ENCODE measurements at places on chromosomes 6 and 20.

- DNase-seq, result peak; percentile 46
These were observed 6.7 kb downstream of the MTCH1 start for GRCh38 chr6:36979347-36979742.

GRCh38 chr20:49288784-49289696 lies 11.2 kb upstream of the ZNFX1 start:
- DNase-seq, result no peak

- DNase-seq, result no peak
These were observed 10.3 kb downstream of the LCA5 start for GRCh38 chr6:79526897-79527296.

DNA sequence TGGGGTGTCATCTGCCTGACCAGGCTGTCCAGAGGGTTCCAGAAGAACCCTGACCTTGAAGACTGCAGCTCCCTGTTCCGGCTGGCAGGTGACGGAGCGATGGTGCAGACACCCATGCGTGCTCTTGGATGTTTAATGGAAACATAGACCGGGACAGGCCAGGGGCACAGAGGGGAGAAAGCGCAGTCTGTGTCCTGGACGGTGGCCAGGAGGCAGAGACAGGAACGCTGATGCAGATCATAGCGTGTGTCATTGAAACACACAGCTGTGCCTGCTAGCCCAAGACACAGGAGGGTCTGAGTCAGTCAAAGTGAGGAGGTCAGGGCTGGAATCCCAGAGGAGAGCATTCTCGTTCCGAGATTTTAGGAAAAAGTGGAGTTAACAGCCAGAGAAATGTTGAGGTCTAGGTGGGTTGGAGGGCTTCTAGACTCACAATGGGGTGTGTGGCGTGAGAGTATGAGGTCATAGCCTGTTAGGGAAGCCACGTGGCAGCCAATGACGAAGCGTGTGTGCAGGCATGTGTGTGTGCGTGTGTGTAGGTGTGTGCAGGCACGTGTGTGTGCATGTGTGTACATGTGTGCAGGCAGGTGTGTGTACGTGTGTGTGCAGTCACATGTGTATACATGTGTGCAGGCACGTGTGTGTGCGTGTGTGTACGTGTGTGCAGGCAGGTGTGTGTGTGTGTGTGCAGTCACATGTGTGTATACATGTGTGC lies 167.0 kb downstream of the ERMARD start:
- no peak for DNase-seq

DNA sequence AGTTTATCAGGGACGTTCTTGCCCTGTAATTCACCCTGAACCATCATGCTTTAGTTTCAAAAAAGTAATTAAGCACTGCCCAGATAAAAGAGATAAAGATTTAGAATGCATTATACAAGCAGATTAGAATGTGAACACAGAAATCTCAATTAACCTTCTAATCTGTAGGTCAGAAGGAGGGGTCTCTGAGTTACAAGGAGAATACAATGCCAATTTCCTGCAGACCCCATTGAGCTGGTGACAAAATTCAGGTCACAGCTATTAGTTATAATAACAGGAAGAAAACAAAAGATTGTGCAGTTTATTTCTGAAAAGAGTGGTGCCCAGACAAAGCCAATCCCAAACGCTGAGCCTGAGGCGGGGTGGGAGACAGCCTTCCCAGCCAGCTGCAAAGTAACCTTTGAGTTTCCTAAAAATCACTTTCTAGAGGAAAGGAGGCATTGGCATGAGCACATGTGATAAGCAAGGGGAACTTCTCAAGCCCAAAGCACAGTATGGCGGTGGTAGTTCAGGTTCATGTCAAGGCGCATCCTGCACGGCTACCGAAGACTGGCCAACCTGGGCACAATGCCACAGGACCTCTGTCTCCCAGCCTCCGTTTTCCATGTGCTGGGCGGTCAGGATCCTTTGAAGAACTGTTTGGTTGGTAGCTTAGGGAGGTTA lies 192.5 kb downstream of the TTLL2 start:
- no peak for DNase-seq

DNA sequence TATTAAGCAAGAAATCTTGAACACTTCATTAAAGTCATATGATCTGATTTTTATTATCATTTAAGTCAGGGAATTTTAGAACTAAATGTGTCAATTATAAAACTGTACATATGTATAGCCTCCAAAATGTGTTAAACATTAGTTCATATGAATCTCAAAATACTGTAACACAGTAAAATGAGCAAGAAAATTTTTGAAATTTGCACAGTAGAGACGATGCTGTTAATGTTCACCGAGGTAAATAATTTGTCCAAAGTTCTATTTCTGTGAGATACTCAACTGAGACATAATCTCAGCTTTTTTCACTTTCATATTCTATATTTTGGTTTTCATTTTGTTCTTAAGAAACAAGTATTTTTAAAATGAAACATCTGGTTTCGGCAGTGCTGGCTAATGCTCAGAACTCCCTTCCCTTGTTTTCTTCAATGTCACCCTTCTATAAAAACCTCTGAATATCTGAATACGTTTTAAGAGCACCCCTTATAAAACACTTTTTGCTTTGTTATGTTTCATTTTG lies 353.1 kb downstream of the LAMA2 start:
- no peak for DNase-seq

GRCh38 chr6:29628419-29629281 lies 4.3 kb downstream of the GABBR1 start:
- peak; percentile 48 for DNase-seq

DNA sequence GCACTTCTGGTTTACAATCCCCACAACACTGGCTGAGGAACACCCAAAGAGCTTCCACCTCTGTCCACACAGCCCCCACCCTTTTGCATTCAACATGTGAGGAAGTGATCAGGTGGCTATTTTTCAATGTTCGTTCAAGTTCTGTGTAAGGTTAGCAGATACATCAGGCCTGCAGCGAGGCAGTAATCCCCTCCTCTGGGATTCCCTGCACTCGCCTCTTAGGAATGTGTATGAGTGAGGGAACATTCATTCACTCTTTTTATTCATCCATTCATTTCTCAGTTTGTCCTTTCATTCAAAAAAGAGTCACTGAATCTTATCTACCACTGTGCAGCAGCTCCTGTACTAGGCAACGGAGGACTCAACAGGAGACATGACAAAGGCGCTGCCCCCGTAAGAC lies 236.4 kb upstream of the PRDM1 start:
- no peak for DNase-seq

DNA sequence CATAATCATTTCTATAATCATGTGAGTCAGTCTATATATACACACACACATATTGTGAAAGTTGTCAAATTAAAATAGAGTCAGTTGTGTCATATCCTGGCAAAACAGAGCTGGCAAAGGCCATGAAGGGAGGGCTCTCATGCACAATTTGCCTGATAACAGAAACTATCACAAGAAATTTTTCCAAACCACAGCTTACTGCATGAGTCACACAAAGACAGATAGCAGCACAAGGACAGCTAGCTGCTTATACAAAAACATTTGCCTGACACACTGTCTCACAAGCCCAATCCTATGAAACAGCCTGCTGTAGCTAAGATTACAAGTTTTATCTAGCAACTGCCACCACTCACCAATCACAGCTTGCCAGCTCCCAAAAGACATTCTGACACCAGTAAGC lies 848.5 kb upstream of the MAN1A1 start:
- DNase-seq, result no peak

DNA sequence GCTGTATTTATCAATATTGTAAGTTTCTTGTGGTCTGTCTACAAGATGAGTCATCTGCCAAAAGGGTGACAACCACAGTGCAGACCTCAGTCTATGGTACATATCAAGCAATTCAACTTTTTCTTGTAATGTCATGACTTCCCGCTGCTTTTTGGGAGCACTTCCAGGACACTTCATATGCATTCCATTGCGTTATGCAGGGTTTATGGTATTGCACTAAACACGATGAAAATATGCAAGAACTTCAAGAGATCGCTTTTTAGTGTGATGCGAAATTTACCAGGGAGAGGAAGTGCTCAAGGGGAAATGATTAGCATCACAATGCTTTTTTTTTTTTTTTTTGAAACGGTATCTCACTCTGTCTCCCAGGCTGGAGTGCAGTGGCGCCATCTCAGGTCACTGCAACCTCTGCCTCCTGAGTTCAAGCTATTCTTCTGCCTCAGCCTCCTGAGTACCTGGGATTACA lies 166.5 kb downstream of the TFAP2A start:
- no peak for DNase-seq

DNA sequence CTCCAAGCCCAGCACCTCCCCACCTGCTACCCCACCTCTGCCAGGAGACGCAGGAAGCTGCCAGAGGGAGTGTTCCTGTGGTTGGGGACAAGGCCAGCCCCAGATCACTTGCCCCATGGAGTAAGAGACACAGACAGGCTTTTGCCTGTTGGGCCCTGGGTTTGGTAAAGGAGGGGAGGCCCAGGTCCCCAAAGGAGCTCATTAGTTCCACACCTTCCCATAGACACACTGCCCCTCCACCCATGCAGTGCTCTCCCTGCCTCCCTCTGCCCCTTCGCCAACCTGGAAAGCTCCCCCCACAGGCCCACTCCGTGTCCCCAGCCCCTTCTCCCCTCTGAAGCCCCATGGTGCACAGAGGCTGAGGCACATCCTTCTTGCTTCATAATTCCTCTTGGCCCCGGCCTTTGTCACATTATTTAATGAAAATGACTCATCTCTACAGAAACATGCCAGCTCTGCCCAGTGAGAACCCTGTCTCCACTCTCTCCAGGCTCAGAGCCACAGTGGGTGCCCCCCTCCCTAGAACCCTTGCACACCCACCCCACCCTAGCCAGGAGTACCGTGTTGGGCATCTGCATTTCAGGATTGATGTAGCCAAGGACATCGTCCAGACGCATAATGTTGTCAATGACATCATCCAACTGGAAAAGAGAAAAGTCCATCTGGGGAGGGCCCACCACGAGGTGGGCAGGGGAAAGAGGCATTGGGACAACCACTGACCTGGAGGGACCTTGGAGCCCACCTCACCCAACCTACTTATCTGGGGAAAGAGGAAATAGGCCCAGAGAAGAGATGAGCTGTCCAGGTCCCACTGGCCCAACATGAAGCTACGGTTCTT lies 46.0 kb downstream of the TFEB start:
- no peak for DNase-seq

GRCh38 chr6:83609248-83609647 lies 96.9 kb downstream of the PRSS35 start:
- DNase-seq, result no peak

GRCh38 chr6:4574007-4574406 lies 202.2 kb upstream of the CDYL start:
- DNase-seq, result no peak
